Left renal cortex interstitium (tissue), 4 donors: ENCODE measurements at places on chromosomes 13 and 19.

GRCh38 chr19:4061178-4061682 lies 5.5 kb downstream of the ZBTB7A start:
- DNase-seq: no peak

DNA sequence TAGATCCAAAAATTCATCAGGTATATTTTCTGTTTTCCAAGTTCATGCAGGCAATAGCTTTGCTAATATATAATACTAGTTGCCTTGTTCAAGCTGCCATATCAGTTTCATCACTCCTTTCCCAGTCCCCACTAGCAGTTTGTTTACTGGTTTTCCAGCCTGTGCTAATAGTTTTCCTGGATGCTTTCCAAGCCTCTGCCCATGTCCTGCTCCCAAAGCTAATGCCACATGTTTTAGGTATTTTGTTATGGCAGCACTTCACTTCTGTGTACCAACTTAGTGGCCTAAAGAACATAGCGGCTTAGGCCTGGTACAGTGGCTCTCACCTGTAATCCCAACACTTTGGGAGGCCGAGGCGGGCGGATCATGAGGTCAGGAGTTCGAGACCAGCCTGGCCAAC lies 28.1 kb upstream of the ZNF527 start:
- no peak for DNase-seq

DNA sequence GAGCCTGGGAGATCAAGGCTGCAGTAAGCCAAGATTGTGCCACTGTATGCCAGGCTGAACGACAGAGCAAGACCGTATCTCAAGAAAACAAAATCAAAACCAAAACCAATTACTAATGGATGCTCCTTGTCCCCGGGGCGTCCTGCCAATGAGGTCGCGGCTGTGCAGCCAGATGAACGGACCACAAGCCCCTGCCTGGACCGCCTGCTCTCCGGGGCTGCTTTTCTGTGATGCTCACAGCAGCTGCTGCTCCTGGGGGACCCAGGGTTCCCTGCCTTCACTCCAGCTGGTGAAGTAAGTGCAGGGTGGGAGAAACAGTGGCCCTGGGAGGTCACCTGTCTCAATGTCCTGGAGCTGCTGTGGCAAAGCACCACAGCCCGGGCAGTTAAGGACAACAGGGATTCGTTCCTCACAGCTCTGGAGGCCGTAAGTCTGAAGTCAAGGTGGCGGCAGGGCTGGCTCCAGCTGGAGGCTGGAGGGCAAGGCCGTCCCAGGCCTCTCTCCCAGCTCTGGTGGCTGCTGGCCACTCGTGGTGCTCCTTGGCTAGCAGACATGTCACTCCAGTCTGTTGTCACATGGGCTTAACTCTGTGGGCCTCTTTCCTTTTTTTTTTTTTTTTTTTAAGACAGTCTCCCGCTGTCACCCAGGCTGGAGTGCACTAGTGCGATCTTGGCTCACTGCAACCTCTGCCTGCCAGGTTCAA lies 10.1 kb downstream of the COPE start:
- no peak for DNase-seq

- no peak for DNase-seq
These were observed 2.1 kb downstream of the PCDH9 start for GRCh38 chr13:67228031-67228430.

DNA sequence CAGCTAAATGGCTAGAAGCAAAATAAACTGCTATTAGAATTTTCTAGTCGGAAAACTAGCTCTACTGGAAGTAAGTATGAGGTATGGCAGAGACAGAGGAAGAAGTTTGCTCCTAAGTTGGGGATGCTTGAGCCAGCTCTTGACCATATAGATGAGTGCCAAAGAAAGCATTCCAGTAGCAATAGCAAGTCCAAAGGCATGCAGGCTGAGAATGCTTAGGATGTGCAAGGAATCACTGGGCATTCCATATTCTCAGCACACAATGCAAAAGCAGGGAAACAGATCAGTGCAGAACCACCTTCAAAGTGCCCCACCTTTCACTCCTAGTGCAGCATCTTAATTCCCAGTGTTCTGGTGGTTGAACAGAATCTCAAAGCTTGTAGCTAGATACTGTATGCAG lies 32.9 kb downstream of the SERTM1 start:
- DNase-seq: no peak

- no peak for DNase-seq
These were observed 4.8 kb downstream of the COLGALT1 start for GRCh38 chr19:17560205-17560595.

DNA sequence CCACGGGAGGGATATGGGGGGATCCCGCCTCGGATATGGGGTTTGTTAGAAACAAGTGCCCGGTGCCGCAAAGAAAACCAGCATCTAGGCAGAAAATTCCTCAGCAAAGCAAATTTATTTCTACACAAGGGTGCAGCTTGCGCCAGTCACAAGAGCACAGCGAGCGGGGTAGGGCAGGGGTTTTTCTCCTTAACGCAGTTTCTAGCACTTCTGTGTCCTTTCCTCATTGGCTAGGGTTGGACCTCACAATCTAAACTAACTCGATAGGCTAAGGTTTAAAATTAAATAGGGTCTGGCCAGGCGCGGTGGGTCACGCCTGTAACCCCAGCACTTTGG lies 595 bp downstream of the ZNF440 start:
- DNase-seq: no peak

DNA sequence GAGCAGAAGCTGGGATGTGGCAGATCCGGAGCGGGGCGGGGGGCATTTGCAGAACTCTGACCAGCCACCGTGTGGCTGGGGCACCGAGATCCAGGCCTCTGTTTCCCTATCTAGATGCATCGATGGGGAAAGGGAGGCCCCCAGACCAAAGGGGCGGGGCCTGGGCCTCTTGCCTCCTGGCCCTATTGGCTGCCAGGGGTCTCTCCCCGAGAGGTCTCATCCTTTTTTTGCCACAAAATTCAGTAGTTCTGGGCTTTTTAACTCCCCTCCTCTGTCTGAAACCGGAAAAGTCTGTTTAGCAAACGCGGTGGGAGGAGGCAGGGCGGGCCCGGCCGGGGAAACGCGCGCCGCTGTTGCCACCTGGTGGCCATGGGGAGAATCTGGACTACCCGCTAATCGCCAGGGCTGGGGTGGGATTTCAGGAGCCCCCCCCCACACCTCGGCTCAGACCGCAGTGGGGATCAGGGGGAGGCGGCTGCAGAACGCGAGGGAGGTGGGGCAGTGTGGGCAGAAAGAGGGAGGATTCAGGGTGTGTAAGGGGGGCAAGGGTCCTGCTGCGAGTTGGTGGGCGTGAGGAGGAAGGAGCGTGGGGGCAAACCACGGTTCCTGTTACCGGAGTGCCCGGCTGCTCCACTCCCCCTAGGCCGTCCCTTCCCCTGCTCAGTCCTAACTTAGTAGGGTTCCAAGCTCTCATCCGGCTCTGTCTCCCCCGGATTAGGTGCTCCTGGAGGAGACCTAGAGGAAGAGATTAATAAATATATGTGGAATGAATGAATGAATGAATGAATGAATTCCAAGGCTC lies 28.3 kb downstream of the IL12RB1 start:
- peak; percentile 72 for DNase-seq
